Activated CD4-positive, alpha-beta T cell treated with anti-CD3 and anti-CD28 coated beads for 24 hours (primary cell): ENCODE measurements at places on chromosomes 1 and 21.

- DNase-seq: no peak
Measured at GRCh38 chr1:179141592-179142251, 59.9 kb downstream of the TOR3A start.

GRCh38 chr1:36160949-36161485 is 5.1 kb downstream of the MAP7D1 start:
- DNase-seq: peak; percentile 36

- DNase-seq: no peak
Measured at GRCh38 chr1:91736715-91737615, 149.0 kb downstream of the TGFBR3 start.

DNA sequence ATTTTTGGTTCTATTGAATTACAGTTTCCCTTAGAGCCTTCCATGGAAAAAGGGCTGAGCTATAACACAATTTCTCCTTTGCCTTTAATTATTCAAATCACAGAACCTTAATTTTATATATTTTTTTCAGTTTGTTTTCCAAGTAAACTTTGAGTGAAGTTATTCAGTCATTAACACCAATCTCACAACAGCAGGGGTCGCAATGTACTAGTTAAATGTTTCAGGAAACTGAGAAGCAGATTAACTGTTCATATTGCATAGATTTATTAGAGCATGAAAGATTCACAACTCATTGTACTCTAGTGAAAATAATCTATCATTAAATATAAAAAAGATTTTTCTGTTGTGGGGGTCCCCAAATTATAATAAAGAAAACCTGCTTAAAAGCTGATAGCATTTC is 64.1 kb downstream of the KIFAP3 start:
- DNase-seq: no peak

GRCh38 chr21:45974073-45975019 is 7.2 kb upstream of the COL6A1 start:
- DNase-seq: no peak

DNA sequence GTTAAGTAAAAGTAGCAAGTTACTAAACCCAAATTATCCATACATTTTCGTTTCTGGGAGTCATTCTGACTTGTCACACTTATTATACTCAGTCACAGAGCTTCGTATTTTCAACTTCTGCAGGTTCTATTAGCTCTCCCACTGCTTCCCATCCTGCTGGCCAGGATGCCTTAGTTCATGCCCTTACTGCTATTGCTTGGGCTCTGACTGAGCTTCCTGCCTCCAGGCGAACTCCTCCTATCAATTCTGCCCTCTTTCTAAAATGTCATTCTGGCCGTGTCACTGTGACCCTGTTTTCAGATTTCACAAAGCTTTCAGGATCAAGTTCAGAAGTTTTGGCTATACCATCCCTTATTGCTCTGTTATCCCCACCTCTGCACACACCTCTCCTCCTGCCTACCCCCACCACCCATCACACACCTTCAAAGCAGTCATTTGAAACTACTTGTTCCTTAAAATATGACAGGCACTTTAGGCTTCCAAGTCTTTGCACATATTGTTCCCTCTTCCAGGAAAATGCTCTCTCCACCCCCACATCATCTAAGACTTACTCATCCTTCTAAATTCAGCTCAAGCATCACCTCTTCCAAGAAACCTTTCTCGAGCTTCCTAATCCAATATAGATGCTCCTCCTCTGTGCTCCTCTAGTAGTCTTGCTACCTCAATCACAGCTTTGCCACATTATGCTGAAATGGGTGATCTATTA is 278.0 kb downstream of the BRINP2 start:
- no peak for DNase-seq

DNA sequence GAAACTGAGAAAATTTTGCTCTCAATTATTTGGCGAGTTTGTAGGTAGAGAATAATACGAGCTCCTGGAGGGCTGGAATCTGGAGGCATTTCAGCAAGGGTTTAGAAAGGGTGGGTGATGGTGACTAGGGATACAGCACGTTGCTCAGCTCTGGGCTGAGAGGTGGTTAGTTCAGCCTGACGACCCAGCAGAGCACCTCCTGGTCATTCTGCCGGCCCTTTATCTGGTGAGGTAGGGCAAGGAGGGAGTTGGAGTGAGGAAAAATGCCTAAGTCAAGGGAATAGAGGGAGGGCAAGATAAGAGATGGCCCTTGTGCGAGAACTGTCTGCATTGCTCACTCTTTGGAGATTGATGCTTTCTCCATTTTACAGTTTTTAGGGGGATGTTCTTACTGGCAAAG is 19.1 kb downstream of the GALNT2 start:
- no peak for DNase-seq

DNA sequence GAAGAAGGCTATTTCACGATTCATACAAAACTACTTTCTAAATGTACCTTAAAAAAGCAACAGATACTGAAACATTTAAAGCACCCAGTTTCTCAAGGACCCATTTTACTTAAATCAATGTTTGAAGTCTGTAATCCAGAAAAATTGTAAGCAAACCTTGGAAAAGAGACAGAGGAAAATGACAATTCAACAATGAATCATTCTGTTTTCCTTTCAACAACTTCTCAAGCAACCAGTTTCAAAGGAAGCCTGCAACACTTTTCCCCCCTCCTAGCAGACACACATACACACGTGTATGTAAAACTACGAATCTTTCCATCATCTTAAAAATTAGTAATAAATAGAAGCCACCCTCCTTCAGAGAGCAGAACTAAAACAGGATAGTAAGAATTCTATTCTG is 1.2 kb downstream of the RERE start:
- no peak for DNase-seq

GRCh38 chr1:228420968-228421826 is 4.5 kb upstream of the TRIM17 start:
- no peak for DNase-seq

- DNase-seq: peak; percentile 57
Measured at GRCh38 chr1:161192476-161193465, 6.1 kb downstream of the ADAMTS4 start.

GRCh38 chr21:42157606-42158310 is 61.2 kb upstream of the ABCG1 start:
- DNase-seq: no peak

GRCh38 chr21:41634211-41634694 is 126.3 kb upstream of the TMPRSS2 start:
- no peak for DNase-seq

GRCh38 chr1:225881081-225881958 is 860 bp downstream of the TMEM63A start:
- no peak for DNase-seq

GRCh38 chr1:86687595-86687994 is 16.8 kb upstream of the SH3GLB1 start:
- no peak for DNase-seq

DNA sequence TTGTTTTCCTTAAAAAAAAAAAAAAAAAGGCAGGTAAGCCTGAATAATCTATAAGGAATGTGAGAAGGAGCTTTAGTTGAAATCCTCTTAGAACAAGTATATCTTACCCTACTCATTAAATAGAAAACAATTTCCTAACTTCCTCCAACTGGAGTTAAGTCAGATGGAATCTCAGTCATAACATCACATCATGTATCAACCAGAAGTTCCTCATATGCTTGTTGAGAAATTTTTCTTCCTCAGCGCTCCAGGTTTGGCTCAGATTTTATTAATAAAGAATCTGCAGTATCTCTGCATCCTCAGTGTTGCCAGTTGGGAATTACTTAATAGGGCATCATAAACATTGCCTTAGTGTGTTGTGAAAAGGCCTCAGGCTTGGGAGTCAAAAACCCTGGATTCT is 37.6 kb downstream of the DUSP10 start:
- DNase-seq: no peak

DNA sequence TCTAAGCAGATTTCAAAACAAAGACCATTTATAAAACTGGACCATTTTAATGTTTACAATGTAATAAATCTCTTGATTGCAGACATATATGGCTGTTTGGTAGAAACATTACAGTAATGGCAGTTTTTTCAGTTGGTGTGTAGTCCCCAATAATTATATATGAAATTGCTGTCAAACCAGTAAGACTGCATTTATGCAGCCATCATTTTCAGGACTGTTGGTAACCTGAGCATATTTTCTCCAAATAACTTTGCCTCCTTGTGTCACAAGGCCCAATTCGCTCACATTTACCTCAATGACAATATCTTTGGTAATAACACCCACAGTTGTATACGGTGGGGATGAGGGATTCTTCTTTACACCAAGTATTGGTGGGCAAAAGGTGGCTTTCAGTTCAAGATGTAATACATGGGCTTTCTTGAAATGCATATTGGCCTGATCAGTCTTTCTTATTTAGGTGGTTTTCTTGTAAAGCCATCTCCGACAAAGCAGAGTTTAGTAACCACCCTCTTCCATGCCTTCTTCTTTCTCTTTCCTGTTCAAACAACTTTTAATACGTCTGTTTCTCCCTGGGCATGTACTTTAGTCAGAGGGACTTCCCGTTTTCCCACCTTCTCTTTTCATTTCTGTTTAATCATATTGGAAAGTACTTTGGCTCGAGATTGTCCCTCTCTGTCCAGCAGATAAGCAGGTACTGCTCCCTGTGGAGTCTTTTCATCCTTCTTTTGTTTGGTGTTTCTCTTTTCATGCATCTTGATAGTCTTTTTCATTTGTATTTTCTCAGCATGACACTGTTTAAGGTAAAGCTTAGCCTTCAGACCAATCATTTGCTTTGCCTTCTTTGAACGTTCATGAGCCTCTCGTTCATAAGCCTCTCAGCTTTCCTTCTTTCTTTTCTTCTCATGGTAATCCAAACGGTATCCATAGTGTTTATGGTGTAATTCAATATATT is 30.4 kb downstream of the ATP2B4 start:
- no peak for DNase-seq

DNA sequence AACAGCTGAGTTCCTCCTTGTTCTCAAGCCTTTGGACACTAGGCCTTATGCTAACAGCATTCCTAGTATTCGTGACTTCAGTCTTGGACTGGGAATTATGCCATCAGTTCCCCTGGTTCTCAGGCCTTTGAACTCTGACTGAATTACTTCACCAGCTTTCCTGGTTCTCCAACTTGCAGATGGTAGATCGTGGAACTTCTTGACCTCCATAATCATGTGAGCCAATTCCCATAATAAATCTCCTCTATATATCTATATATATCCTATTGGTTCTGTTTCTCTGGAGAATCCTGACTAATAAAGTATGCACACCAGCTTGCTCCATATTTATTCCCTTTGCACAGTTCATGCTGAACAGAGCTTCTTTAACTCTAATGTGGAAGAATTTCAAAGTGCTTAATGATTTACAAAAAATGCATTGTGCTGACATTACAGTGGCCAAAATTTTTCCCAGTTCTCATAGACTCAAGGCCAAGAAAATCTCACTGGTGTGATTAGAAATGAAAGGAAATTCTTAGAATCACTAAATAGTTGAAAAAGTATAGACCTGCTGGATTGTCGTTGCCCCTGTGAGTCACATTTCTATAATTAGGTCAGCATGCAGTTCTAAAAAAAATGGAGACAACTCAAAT is 462.9 kb upstream of the ADAMTS5 start:
- DNase-seq: no peak

DNA sequence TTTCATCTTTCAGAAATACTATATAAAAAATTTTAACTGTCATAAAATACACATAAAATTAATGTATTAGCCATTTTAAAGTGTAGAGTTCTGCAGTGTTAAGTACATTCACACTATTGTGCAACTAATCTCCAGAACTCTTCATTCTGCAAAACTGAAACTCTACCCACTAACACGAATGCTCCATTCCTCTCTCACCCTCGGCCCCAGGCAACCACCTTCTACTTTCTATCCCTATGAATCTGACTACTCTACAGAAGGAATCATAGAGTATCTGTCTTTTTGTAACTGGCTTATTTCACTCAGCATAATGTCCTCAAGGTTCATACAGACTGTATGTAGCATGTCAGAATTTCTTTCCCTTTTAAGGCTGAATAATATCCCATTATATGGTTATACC is 43.4 kb downstream of the LTN1 start:
- DNase-seq: no peak

GRCh38 chr21:27108228-27108627 is 141.3 kb upstream of the ADAMTS5 start:
- DNase-seq: no peak

DNA sequence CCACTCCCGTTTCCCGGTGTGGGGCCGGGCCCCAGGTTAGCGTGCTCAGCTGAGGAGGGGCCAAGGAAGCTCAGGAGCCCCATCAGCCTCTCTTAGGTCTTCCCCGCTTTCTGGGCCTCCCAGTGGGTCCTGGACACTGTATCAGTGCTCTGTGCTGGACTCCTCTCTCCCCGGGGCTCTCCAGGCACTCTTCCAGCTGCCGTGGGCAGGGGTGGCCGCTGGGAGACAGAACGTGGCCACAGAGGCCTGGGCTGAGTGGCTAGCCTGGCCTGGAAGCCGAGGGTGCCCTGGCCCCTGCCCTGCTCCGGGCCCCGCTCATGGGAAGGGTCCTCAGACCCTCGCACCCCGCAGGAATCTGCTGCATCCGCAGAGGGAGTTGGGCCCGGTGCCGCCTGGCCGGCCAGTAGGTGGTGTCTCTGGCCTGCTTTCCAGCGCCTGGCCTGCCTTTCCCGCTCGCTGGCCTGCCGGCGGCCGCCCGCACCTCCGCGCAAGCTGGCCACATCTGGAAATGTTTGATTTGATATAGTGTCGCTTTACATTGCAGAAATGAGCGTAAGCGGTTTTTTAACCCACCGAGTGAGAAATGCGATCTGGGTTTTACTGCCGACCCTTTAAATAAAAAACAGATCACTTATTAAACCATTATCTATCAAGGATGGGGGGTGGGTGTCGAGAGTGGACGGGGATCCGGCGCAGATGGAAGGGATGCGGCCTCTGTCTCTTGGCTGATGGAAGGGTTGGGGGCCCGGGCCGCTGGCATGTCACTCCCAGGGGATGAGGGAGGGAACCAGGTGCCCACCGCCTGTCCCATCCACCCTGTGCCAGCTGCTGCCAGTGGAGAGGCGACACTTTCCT is 74.4 kb upstream of the TTC34 start:
- no peak for DNase-seq

DNA sequence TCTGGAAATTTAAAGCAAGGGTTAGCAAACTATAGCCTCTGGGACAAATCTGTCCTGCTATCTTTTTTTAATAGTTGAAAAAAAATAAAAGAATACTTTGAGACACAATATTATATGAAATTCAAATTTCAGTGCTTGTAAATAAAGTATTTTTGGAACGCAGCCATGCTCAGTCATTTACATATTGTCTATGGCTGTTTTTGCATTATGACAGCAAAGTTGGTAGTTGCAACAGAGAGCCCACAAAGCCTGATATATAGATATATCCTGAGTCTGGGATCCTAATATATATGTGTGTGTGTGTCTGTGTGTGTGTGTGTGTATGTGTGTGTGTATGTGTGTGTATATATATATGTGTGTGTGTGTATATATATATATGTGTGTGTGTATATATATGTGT is 20.8 kb downstream of the SSR2 start:
- DNase-seq: no peak

- DNase-seq: no peak
Measured at GRCh38 chr21:38721958-38722357, 83.8 kb upstream of the ETS2 start.

GRCh38 chr1:34833711-34834110 is 25.8 kb downstream of the SMIM12 start:
- no peak for DNase-seq
